Stimulated activated CD4-positive, alpha-beta T cell treated with anti-CD3 and anti-CD28 coated beads, Interleukin-4, amount 100 ng/mL, for 1 hour (primary cell): ENCODE measurements at places on chromosomes 5 and 9.

DNA sequence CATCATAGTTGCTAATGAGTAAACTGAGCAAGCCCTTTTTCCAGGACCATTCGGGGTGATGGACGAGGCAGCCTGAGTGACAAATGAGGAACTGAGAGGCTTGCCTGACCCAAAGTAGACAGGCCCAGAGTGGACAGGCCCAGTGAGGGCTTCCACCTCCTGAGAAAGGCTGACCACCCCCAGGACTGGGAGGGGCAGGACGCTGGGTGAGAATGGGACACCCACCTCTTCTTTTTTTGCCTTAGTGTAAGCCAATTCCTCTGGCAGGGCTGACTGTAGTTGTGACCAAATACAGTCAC lies 68.3 kb downstream of the MACROH2A1 start:
- DNase-seq, result no peak

- no peak for DNase-seq
These were observed 146.2 kb downstream of the RGS3 start for GRCh38 chr9:113609562-113610318.

- no peak for DNase-seq
These were observed 62.8 kb downstream of the RGS3 start for GRCh38 chr9:113526231-113526746.

DNA sequence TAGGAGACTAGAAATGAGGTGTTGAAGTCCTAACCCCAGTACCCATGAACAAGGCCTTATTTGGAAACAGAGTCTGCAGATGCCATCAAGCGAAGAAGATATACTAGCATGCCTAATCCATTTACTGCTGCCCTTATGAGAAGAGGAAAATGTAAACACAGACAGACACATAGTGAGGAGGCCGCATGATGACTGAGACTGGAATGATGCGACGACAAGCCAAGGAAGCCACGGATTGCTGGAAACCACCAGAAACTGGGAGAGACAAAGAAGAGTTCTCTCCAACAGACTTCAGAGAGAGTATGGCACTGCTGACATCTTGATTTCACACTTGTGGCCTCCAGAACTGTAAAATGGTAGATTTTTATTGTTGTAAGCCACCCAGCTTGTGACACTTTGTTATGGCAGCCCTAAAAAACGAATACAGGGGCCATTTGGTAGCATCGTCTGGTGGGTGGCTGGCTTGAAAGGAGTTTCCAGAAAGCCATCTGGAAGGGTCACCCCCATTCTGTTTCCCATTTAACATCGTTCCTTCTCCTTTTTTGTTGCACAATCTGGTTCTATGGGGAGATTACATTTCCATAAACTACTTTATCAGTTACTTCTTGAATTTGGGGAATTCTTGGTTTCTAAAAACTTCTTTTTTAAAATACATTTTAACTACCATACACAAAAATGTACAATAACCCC lies 193.1 kb downstream of the HSD17B3 start:
- DNase-seq, result no peak

DNA sequence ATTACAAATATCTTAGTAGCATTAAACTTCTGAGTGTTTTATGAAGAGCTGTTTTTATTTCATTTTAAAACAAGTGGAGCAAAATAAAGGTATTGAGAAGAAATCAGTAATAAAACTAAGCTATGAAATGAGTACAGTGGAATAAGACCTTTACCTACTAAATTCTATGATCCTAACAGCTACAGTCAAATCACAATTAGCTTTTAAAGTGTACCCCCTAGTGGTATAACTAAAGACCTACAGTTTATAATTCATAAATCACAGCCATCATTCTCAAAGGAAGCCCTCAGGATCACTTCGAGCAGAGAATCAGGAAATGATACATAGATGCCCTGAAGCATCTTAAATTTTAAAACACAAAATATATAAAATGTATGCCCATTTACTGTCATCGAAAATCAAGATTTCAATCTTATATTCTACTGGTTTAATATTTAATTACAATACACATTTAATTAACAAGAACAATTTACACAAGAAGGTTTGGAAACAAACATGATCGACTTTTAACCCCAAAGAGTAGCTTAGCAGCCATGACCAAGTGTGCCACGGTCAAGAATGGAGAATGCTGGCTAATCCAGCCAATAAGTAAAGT lies 12.3 kb downstream of the CCNH start:
- DNase-seq, result no peak

DNA sequence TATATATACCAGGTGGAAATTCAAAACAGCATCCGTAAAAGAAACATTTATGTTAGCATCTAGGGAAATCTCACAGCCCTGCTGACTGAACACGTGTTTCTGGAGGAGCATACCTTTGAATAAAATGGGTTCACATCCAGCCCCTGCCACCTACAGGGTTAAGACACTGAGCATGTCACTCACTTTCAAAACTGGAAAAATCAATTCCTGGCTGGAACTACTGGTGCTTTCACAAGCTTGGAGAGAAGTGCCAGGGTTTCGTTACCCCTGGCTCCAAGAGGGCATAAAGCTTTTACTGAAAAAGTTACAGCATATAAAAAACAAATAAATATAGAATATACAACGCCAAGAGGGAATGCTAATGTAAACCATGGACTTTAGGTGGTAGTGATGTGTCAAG lies 48.0 kb downstream of the SERINC5 start:
- DNase-seq, result no peak

DNA sequence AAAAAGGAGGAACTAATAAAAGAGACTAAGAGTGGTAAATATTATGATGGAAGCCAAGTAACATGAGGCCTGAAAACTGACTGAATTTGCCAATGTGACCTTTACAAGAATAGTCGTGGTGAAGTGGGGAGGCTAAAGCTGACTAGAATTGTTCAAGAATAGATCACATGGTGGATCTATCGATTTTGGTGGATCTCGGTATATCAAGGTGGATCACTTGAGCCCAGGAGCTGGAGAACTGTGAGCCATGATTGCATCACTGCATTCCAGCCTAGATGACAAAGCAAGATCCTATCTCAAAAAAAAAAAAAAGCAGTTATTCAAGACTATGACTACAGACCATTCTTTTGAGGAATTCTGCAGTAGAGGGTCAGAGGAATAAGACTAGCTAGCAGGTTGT lies 15.1 kb downstream of the ERMP1 start:
- DNase-seq, result no peak

GRCh38 chr5:56175021-56175420 lies 58.1 kb downstream of the ANKRD55 start:
- DNase-seq, result no peak

GRCh38 chr5:78569441-78569840 lies 79.1 kb downstream of the LHFPL2 start:
- DNase-seq, result no peak

GRCh38 chr5:168612123-168612522 lies 33.0 kb upstream of the PANK3 start:
- DNase-seq, result no peak

- no peak for DNase-seq
These were observed 212.9 kb downstream of the PBX3 start for GRCh38 chr9:125959951-125960619.

GRCh38 chr9:95031711-95032461 lies 285.6 kb downstream of the FANCC start:
- no peak for DNase-seq

- no peak for DNase-seq
These were observed 99.4 kb downstream of the CSNK1G3 start for GRCh38 chr5:123611406-123611709.

DNA sequence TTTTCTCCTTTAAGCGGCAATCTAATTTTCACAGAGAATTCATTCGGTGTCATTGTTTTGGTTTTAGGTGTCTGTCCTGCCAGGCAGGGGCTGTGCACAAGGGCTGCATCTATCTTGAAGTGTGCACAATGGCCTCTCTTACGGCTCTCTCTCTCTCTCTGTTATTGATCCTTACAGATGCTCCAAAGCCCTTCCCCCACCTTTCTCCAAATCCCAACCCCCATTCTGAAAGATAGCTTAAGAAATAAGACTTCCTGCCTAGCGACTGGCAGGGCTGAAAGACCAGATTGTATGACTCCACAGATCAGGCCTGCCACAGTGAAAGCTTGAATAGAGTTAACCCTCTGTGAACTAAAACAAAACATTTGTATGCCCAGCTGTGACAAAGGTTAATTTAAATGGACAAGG lies 86.5 kb upstream of the NR5A1 start:
- no peak for DNase-seq
